Stimulated activated CD8-positive, alpha-beta memory T cell treated with anti-CD3 and anti-CD28 coated beads, Interleukin-15, amount 100 ng/mL, for 1 hour (primary cell): ENCODE measurements at places on chromosomes 11 and 22.

DNA sequence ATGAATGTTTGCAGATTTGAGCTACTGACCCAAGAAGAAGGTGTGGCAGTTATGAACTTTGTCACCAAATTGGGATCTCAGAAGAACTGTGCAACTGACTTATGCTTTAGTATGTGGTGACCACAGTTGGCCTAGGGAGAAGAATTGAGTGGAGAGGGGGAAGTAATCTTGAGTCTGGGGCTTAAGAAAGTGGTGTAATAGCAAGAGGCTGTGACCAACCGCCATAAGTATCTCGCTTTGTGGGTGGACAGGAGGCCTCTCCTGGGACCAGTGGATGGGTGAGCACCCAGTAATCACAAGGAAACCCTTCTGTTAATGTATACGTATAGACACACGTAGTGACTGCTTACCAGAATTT, 12.7 kb upstream of the IL10RA start:
- no peak for DNase-seq

GRCh38 chr11:67429038-67429668, 859 bp downstream of the RPS6KB2 start:
- DNase-seq: no peak

- peak; percentile 76 for DNase-seq
These were observed 58.3 kb downstream of the MYH9 start for GRCh38 chr22:36329254-36330078.

DNA sequence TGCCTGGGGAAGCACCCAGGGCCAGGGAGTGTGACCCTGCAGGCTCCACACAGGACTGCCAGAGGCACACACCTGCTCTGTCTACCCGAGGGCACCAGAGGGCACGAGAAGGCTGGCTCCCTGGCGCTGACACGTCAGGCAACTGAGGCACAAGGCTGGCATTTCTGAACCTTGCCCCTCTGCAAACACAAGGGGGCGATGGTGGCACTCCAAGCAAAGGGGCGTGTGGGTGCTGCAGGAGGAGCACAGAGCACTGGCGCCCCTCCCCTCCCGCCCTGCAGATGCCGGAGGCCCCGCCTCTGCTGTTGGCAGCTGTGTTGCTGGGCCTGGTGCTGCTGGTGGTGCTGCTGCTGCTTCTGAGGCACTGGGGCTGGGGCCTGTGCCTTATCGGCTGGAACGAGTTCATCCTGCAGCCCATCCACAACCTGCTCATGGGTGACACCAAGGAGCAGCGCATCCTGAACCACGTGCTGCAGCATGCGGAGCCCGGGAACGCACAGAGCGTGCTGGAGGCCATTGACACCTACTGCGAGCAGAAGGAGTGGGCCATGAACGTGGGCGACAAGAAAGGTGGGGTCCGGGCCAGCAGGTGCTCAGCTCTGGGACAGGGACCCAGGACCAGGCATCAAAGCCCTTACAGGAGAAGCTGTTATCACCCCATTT, 20.8 kb upstream of the TXNRD2 start:
- DNase-seq: no peak

DNA sequence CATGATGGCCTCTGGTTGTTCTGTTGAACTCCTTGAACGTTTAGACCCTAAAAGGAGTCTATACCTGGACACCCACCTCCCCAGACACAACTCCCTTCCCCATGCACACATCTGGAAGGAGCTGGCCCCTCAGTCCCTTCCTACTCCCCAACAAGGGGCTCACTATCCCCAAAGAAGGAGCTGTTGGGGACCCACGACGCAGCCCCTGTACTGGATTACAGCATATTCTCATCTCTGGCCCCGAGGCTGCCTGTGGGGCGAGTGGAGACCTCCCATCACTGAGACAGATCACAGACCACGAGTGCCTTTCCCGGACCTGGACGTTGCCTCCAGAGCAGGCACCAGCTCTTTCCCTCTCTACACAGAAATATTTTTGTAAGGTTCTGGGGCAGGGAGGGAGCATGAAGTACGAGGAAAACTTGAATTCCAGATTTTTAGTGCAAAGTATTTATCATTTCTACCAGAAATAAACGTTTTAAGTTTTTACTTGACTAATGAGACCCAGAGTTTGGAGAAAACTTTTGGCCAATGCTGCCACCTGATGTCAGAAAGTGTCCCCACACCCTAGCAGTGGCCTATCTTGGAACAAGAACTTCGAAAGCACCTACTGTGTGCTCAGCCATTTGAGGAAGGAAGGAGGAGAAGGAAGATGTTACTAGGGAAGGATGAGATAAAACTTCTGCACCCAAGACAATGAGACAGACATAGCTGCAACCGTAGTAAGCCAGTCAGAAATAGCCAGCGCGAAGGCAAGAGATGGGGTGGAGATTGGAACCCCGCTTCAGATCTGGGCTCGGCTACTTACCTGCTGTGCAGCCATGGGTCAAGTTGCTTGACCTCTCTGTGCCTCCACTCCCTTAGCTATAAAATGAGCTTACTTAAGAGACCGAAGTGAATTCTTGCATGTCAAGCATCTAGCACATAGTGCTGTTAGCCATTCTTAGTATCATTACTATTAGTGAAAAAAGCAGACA, 10.2 kb upstream of the POU2F3 start:
- DNase-seq: no peak

DNA sequence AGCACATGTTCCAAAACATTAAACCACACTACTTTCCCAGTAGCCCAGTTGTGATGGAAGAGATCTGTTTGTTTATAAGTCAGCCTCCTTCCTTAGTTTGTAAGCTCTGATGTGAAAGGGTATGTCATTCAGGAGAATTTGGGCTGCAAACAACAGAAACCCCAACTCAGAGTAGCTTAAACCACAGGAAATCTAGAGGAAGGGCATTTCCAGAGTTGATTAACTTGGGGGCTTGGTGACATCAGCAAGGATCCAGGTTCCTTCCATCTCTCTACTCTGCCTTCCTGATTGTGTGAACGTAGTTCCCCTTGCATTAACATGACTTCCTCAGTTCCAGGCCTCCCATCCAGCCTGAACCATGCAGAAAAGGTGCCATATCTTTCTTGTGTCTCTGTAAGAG, 6.5 kb upstream of the FJX1 start:
- no peak for DNase-seq

- no peak for DNase-seq
These were observed 29.1 kb upstream of the SYT7 start for GRCh38 chr11:61609980-61610366.

DNA sequence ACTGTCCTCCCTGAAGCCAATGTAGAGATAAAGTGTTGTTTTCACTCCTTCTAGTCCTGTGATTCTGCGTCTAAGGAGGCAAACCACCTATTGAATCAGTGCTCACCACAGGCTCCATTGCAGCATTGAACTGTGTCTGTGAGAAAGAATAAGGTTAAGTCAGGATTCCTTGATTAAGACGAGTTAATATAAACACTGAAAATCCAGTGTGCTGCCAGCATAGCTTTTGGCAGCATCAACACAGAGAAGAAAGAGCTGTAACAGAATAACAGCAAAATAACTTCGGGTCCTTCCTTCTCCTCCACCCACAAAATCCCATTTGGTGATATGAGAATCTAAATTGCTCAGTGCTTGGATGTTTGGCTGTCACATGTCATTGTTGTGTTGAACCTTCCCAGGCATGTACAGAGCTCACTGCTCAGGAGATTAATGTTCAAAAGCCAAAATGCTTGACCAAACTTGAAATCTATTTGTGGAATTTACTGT, 185.2 kb upstream of the DDI1 start:
- no peak for DNase-seq

DNA sequence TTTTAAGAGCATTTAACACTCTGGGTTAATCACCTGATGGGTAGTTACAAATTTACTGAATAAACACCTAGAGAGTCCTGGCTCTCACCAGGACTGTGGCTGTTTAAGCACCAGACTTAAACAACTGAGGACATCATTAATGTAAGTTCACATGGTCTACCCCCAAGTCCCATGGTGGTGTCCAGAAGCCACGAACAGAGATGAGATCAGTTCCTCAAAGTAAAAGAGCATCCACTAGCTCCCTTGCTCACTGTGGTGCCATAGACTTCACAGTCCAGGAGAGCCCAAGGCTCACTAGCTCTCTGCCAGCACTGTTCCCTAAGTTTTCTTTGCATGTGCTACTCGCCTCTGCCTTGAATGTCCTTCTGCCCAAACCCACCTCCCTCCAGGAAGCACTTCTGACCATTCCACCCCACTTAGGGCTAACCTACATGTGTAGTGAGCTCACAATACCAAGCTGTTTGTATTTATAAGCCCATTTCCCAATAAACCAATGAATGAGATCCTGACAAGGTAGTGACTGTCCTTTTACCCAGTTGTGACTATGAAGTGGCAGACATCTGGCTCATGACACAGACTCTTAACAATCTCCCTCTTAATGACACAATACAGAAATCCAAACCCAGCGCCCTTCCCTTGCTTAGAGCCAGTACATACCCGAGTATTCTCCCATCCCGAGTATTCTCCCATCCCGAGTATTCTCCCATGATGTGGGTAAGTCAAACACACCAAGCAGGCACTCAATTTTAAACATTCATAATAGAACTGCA, 15.7 kb downstream of the NAP1L4 start:
- DNase-seq: no peak

- DNase-seq: peak; percentile 37
These were observed 146.5 kb upstream of the RAG2 start for GRCh38 chr11:36744375-36745168.

GRCh38 chr22:27961182-27961581, 42.1 kb upstream of the PITPNB start:
- DNase-seq: no peak

- peak; percentile 19 for DNase-seq
These were observed 52.5 kb upstream of the CLDN5 start for GRCh38 chr22:19576460-19577421.

GRCh38 chr11:104078995-104079394, 42.6 kb downstream of the DDI1 start:
- no peak for DNase-seq

DNA sequence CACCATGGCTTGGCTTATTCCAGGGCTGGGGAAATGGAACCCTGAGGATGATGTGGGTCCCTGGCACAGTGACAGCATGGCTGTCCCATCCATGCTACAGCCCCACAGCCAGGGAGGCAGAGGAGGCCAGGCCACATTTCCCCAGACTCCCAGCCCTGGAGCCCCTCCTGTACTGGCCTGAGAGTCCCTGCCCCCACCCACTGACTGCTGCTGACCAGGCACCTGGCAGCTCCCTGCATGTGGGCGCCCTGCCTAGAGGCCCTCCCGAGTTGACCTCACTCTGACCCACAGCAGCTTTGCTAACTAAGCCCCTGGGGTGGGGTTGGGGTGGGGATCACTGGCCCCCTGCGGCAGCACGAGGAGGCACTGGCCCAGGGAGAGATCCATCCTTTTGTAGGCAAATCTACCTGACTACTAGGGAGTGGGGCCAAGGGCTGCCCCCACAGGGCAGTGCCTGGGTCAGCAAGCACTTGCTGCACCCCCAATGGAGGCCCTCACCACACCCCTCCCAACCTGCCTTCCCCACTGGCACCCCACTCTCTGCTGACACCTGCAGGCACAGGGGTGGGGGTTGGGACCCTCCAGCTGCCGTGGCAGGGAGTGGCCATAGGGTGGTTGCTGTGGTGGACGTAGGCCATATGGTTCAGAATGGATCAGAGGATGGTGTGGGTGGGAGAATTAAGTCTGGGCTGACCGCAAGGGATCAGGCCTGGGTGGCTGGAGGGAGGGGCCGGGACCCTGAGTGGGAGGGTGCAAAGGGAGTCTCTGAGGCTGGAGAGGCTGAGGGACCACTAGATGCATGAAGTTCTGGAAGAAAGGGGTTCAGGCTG, 17.4 kb downstream of the ARVCF start:
- DNase-seq: no peak

GRCh38 chr11:103326070-103326794, 217.0 kb downstream of the DYNC2H1 start:
- no peak for DNase-seq

DNA sequence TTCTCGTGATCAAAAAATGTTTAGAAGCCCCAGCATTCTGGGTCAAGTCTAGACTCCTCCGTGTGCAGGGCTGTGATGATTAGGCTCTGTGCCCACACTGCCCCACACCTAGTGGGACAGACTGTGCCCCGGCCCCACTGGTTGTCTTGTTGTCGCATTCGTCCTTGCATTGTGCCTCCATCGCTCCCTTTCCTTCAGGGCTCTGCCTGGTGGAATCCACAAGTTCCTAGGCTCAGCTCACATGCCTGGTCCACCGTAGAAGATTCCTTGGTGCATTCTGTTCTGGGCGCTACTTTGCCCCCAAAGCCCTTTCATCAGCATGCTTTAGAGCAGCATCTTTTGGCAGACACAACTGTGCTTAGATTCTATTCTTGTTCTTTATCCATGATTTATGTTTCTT, 23.5 kb upstream of the THY1 start:
- no peak for DNase-seq

- no peak for DNase-seq
These were observed 6.9 kb upstream of the CCND1 start for GRCh38 chr11:69634069-69634468.

- DNase-seq: no peak
These were observed 34.9 kb downstream of the TBC1D22A start for GRCh38 chr22:46797355-46797754.

DNA sequence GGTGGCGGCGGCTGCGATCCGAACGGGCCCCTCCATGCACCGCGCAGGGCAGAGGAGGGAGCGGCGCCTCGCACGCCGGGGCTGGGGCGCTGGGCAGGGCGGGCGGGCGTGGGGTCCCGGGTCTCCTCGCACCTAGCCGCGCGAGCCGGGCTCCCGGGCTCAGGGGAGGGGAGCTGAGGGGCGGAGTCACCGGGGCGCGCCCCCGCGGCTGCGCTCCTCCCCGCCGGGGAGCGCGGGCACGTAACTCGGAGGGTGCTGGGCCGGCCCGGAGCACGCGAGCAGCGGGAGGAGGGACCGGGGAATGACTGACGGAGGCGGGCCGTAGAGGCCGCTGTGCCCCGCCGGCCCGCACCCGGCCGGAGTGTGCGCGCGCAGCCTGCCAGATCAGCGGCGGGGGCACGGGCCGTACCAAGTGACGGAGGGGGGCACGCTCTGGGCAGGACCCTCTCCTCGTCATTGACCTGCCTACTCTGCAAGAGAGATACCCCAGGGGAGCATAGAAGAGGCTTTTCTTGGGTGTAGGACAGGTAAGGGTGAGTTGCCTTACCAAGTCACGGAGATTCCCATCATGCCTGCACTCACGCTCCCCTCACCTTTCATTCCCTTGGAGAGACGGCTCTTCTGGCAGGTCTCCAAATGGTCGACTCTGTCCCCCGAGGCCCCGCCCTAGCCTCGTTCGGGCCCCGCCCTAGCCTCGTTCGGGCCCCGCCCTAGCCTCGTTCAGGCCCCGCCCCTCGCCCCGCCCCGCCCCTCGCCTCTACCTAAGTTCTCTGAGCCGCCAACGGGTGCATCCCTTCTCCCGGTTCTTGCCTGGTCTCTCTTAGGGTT, at the start of gene CDON:
TSS of gene CDON (minus strand) at position 188 of the 828 bp plus-strand sequence. CDS start 39,390 bp downstream, outside the sequence.
- DNase-seq: peak; percentile 76
